ENCODE measurements at places on chromosomes 1 and 21. TPM values are rescaled to one million over a fixed set of nuclear protein-coding genes. Genes with fewer than 3 reads are reported as not detected.

Gene ATP1A2
- polyA plus RNA-seq: not detected

Gene VWA1
- polyA plus RNA-seq: 4.2 TPM

Gene RHOU
- polyA plus RNA-seq: 10.2 TPM

Gene FAM163A
- polyA plus RNA-seq: not detected

Gene FMO1
- not detected for polyA plus RNA-seq

Gene MFAP2
- polyA plus RNA-seq: 0.46 TPM

Gene TSTD1
- polyA plus RNA-seq: 0.17 TPM

Gene AKNAD1
- 1.3 TPM for polyA plus RNA-seq

Gene LAMC2
- 8.5 TPM for polyA plus RNA-seq

Gene EFNA4
- polyA plus RNA-seq: 6.1 TPM

Gene DMAP1
- 30.6 TPM for polyA plus RNA-seq

Gene RUNX1
- polyA plus RNA-seq: 5.8 TPM

Gene FAM151A
- polyA plus RNA-seq: not detected

Gene CSMD2
- polyA plus RNA-seq: not detected

Gene ITGB2
- polyA plus RNA-seq: 0.54 TPM

Gene AXDND1
- polyA plus RNA-seq: 0.30 TPM

Gene RNU1-1
- polyA plus RNA-seq: 6.5 TPM

Gene CENPL
- 11.3 TPM for polyA plus RNA-seq

Gene FDPS
- 205 TPM for polyA plus RNA-seq

Gene AGO3
- polyA plus RNA-seq: 4.3 TPM

Gene RIMS3
- polyA plus RNA-seq: 1.5 TPM

Gene OR2G6
- polyA plus RNA-seq: not detected

Gene LAMC1
- 106 TPM for polyA plus RNA-seq

Gene HJV
- not detected for polyA plus RNA-seq

Gene HPCA
- polyA plus RNA-seq: 0.21 TPM

Gene C1QB
- polyA plus RNA-seq: not detected

Gene LCE6A
- not detected for polyA plus RNA-seq

Gene FGR
- polyA plus RNA-seq: not detected

Gene PTGS2
- polyA plus RNA-seq: 6.9 TPM

Gene ERICH3
- not detected for polyA plus RNA-seq

Gene LENEP
- not detected for polyA plus RNA-seq

Gene CFAP45
- polyA plus RNA-seq: 0.87 TPM

Gene PPP2R5A
- polyA plus RNA-seq: 14.9 TPM

Gene RGS7
- polyA plus RNA-seq: not detected

Gene DMRTA2
- polyA plus RNA-seq: 0.13 TPM

Gene SCCPDH
- polyA plus RNA-seq: 49.3 TPM

Gene MRPS6
- 56.2 TPM for polyA plus RNA-seq

Gene SLC35E2B
- 13.9 TPM for polyA plus RNA-seq

Gene CLCA4
- not detected for polyA plus RNA-seq

Gene NFIA
- polyA plus RNA-seq: 6.7 TPM

Gene KDM5B
- 16.4 TPM for polyA plus RNA-seq

Gene POU2F1
- polyA plus RNA-seq: 3.2 TPM

Gene PTGFRN
- 17.4 TPM for polyA plus RNA-seq
